ENCODE measurements at places on chromosomes 16 and 17.

DNA sequence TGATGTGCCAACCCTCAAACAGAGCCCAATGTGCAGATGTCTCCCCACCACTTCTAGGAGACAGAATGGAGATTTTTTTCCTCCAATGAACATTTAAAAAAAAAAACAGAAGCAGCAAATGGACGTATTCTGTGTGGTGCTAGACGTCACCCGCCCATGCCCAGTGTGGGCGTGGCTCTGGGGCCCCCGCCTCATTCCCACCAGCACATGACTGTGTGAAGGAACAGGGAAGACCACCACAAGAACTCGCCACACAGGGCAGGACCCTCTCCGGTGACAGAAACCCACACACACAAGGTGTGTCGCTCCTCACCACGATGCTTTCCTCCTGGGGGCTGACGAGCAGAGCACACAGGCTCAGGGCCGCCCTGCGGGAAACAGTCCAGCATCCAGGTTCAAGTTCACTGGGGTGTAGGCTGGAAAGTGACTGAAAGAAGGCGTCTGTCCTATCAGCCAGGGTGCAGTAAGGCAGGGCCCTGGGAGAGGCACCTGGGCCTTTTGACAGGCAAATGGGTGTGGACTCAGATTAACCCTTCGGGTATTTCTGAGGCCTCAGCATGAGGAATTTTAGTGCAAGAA, 53.5 kb downstream of the KLHDC4 start:
- DNase-seq: no peak

GRCh38 chr17:77300016-77300686, 159.4 kb downstream of the SEC14L1 start:
- DNase-seq: no peak

DNA sequence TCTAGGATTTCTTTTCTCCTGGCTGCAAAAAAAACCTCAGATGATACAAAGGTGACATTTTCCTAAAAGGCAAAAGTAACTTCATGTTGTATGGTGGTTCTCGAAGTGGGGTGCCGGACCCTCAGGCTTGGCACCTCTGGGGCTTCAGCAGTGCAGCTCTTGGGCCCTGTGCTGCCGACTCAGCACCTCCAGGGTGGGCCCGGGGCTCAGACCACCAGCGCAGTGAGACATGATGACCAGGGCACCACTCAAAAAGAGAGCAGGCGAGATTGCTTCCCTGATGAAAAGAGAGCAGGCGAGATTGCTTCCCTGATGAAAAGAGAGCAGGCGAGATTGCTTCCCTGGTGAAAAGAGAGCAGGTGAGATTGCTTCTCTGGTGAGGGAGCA, 98.7 kb upstream of the ZNF750 start:
- no peak for DNase-seq

DNA sequence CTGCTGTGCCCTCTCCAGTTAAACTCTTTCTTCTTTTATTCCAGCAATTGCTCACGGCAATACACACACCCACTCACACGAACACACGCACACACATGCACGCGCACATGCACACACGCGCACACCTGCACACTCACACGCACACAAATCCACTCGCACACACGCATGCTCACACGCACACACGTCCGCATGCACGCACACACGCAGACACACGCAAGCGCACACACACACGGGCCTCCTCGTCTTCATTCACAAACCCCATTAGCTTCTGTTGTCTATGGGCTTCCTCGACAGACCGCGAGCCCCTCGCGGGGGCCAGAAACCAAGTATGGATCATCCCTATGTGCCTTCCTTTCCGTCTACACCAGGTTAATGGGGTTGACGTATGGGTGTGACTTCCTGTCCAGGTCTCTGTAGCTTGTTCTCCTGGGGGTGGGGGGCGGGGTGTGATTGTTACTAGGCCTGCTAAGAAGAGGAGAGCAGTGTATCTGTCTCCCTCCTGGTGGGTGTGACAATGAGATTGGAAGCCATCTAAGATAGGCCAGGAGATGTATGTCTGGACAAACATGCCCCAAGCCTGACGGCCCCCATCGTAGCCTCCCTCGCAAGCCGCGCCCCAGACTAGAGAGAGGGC, 670 bp upstream of the CTF1 start:
- DNase-seq: no peak

DNA sequence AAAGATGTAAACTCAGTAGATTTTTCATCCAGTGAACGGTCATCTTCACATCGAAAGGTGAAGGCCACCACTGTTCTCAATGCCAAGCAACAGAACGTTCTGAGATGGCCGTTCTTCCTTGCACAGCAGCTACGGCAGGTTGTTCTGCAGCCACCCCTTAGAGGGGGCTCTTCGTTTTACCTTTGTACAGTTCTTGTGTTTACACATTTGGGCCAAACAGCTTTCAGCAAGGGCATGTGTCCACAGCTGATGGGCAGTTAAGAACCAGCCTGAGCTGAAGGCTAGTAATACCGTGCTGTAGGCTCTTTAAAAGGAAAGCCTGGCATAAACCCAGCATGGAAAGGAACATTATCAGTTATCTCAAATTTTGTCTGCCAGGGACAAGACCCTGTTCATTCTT, 15.9 kb downstream of the PLD6 start:
- DNase-seq: no peak

- no peak for DNase-seq
Measured at GRCh38 chr17:30780343-30780742, 44.1 kb downstream of the CRLF3 start.

DNA sequence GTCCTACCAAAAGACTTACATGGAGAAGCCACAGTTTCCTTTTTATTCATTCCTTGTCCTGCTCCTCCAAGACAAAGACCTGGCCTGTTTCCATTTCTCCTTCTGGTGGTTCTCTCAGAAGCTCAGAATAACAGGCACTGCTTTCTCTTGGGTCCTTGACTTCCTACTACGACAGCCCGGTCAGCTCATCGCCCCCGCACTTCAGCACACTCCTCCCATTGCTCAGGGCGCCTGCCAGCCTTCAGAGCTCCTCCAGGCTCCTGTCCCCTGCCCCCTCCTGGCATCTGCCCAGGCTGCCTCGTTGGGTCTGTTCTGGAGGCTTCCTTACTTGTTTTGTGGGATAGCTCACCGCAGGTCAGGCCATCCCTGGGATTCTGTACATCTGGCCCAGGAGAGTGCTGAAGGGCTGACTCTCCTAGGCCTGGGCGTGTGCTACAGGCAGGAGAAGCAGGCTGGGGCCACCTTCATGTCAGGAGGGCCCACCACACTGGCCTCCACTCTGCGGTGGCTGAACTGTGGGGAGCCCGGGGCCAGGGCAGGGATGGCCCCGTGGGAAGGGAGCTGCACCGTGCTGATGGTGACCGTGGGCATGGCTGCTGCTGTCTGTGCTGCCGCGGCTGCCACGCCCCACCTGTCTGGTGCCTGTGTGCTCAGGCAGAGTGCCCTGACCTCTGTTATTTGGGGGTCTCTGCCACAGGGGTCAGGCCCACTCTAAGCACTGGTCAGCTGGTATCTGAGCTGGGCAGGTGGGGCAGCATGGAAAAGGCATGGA, 17.7 kb downstream of the TCF25 start:
- peak; percentile 92 for DNase-seq

- no peak for DNase-seq
Measured at GRCh38 chr17:48970865-48971687, 2.7 kb upstream of the GIP start.

GRCh38 chr16:13005721-13006247, 104.4 kb downstream of the SHISA9 start:
- DNase-seq: no peak

DNA sequence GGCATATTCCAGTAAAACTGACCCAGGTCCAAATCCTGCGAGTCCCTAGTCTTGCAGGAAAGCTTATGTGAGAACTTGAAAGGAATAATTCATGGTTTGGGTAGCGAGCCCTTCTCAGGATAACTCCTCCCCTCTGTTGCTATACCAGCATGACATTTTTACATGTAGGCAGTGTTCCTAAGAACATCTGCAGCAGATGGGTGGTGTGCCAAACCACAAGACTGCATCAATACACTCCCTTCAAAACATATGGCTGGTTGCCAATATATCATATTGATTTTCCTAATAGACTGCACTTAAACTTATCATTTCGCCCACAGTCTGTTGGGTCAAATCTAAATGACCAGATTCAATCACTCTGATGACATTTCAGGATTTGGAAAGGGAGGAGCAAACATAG, 19.9 kb downstream of the PSME3IP1 start:
- no peak for DNase-seq

DNA sequence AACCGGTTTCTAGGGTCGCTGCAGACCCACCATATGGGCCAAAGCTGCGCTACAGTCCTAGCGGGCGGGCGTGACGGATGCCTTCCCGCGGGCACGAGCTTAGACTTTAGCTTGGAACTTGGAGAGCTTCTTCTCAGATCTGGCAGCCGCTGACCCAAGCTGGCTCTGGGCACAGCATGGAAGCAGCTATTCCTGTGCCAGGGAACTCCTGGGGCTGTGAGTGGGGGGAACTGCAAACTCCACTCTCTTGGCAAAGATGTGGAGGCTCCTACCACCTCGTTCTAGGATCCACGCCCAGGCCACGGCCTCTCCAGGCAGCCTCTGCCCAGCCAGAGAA, 8.8 kb downstream of the FAAP100 start:
- no peak for DNase-seq

DNA sequence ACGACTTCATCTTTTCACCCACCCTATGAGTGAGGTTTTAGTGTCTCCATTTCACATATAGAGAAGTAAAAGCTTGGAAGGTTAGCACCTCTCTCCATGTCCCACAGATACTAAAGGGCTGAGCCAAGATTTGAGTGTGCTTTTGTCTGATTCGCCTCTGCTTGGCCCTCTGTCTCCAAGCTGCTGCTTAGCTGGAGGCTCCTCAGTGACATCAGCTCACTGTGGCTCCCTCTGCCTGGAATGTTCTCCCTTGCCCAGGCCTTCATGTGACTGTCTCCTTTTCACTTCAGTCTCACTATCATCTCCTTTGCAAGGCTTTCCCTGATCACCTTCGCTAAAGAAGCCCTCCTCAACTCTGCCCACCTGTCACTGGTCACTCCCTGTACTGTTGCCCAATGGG, 84.5 kb upstream of the HSBP1 start:
- DNase-seq: no peak

DNA sequence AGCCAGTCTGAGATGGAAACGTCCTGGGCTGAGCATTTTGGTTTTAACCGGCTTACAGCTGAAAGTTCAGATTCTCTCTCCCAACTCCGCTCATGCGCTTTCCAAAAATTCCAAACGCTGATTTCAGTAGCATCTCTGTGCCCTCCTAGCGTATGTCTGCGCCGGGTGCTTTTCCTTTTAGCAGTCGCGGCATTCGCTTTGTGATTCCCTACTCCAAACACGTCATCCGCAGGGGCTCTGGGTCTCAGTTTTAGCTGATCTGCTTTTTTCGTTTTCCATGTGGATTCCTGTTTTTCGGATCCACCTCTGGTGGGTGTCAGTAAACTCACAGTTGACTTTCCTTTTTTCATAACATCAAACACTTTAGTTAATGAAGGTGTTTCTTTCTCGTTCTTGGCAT, 22.1 kb upstream of the TVP23A start:
- DNase-seq: no peak

DNA sequence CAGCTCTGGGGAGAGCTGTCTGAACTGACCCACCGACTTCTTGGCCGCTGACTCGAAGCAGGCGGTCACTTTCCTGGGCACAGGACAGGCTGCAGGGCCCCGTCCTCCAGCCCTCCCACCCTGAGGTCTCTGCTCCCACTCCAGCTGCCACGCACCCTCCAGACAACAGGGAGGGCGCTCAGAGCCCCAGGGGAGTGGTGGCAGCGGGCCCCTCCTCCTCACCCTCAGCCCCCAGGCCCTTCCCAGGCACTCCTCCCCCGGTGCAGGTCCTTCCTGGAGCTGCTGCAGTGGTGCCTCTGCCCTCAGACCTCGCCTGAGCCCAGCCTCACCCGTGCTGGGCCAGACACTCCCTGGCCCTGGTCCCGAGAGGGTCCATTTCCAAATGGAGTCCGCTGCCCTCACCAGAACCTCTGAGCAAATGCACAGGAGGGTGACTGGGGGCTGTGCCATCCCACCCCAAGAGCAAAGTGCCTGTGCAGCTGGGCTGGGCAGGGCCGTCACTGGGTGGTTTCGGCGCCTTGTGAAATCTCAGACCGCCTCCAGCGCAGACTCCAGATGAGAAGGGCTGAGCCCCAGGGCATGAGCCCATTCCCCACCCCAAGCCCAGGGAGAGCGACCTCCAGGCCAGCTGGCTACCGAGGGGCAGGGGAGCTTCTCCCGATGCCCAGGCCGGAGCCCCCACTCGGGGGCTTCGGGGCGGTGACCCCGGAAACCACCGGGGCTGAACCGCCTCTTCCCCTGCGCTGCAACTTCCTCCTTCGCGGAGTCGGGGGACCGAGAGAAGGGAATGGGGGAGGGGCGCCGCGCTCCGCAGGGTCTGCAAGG, 717 bp downstream of the CYBA start:
- DNase-seq: no peak

GRCh38 chr17:72175787-72176515, 55.1 kb downstream of the SOX9 start:
- no peak for DNase-seq

DNA sequence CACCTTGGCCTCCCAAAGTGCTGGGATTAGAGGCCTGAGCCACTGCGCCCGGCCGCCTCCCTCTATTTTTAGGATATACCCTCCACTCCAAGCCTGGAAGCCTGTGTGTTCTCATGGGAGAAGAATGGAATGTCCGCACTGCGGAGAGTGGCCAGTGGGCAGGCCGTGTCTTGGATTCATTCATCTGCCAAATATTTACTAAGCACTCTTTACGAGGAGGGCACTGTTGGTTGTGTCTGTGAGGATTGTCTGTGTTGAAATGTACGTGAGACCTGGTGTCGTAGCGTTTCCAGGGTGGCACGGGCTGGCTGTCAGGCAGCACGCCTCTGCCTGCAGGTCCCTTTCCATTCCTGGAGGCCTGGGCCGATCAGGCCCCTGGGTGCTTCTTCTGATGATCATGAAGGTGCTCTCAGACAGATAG, 19.2 kb downstream of the PGS1 start:
- DNase-seq: no peak

DNA sequence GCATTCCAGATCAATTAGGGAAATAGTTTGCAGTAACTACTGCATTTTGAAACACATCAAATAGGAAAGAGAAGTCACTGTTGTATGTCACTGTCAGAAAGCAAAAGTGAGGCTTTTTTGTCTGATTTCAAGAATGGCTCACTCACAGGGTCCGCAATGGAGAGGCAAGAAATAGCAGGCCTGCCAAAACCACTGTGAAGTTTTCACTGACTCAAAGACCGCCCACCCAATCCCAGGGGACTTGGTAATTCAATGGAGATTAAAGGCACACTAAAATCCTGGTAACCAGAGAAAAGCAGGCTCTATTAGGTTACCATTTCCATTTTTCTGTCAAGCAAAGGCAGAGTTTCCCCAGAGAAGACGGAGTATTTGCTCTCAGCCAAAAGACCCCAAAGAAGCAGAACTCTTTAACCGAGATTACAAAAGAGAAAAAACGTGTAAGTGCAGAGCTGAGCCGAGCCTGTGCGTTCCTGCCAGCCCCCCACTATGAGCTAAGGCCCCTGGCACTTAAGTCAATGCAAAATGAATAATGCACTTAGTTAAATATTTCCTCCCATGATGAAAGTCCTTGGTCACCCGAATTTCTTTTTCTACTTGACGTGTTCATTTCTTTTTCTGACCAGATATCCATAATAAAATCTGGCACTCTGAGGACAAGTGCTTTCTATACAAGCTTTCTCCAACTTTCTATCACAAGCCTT, 57.0 kb downstream of the FOXL1 start:
- DNase-seq: no peak

- DNase-seq: no peak
Measured at GRCh38 chr17:38379448-38379847, 27.8 kb downstream of the SOCS7 start.
